ENCODE measurements at places on chromosomes 4 and X.
A peak's percentile ranks its signal among the peaks of the same experiment; 100 is the strongest.

DNA sequence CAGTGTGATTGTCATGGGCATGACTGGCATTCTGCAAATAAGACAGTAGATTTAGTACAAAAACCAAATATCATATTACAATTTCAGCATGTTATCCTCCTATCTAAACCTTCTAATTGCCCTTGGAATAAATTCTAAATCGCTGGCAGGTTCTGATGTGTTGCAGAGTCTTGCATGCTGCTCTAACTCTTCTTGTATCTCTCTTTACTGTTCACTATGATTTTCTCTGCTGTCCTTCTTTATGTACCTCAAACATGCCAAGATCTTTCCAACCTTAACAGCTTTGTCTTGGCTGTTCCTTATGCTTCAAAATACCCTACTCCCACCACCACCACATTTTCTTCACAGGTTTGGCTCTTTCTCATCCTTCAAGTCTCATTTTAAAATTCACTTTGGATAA is 43.0 kb upstream of the KCNIP4 start:
- DNase-seq: no peak

DNA sequence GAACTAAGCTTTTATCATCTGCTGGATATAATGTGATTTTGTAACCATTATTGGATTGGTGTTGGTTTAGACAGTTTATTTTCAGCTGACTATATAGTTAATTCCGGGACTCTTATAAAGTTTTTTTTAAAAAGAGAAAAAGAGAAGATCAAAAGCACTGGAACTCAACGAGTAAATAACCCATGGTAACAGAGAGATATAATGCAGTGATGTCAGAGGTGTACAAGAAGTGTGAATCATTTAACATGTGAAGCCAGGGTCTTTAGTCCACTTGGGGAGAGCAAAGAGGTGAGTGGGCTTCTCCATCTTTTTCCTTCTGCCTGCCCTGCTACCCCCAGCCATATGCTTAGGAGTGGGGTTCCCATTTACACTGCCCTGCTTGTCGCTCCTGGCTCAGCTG is 3.2 kb downstream of the TMEM165 start:
- no peak for DNase-seq

DNA sequence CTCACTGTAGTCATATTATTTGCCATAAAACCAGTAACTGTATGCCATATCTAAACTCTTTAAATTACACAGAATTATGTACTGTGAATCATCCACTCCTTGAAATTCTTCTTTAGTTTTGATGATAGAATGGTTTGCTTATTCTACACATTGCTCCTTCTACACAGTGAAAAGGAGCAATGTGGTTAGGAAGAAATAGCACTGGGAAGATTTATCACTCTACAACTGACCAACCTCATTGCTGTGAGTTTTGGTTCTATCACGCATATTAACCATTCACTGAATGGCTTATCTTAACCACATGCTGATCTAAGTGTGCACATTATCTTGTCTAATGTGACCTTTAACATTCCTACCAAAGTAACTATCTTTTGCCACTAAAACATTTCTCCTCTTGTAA is 415.7 kb upstream of the NDST4 start:
- DNase-seq: no peak

- no peak for DNase-seq
Measured at GRCh38 chrX:20437683-20438082, 171.0 kb upstream of the RPS6KA3 start.

- no peak for DNase-seq
Measured at GRCh38 chr4:158572608-158573007, 50.9 kb downstream of the RXFP1 start.

DNA sequence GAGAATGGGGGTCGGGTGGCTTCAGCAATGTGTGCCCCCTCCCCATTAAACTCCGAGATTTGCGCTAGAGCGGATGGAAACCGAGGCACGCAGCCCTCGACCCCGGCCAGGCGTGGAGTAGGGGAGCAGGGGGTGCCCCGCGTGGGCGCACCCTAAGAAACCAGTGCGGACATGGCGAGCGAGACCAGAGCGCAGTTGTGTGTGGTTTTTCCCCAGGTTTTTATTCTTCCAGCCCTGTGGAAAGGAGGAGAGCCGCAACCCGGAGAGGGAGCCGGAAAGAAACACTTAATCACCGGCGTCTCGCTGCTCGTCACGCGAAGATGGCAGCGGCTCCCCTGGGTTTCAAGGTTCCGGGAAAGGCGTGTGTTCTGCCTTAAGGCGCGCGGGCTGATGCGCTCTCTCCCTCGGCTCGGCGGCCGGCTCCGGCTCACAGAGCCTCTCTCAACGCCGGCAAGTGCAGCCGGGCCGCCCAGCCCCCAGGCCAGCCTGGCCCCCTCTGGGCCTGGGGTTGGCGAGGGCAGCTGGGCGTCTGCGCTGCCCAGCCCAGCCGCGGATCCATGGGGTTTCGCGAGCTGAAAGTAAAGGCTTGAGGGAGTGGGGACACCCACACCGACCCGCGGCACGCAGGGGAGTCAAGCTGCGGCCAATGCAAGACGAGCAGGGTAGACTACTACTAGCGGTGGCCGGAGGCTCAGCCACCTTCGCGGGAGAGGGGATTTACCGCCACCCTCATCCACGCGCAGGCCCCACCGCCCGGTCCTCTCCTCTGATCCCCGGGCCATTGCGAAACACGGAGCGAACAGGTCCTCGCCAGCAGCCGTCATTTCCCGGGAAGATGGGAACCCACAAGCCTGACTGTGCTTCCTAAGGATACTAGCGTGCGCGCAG is 74.0 kb upstream of the BCOR start:
- no peak for DNase-seq

DNA sequence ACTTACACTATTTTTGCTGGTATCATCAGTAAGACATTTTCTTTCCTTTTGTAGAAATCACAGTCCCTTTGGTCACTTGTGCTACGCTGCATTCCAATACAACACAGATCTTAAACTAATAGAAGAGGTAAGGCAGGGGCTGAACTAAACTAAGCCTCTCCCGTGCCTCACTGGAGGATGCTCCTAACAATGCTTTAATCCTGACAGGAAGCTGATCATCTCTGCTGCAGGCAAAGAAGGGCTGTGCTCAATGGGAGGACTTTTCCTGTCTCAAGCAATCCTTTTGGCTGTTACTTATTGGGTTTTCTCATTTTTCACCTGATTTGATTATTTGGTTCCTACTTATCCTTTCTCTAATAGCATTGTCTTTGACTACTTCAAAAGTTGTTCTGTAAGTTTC is 583.1 kb downstream of the INPP4B start:
- DNase-seq: no peak

- peak; percentile 19 for DNase-seq
Measured at GRCh38 chr4:142036795-142037583, 400.6 kb downstream of the IL15 start.

- no peak for DNase-seq
Measured at GRCh38 chrX:21738210-21738949, 19.5 kb downstream of the SMPX start.

DNA sequence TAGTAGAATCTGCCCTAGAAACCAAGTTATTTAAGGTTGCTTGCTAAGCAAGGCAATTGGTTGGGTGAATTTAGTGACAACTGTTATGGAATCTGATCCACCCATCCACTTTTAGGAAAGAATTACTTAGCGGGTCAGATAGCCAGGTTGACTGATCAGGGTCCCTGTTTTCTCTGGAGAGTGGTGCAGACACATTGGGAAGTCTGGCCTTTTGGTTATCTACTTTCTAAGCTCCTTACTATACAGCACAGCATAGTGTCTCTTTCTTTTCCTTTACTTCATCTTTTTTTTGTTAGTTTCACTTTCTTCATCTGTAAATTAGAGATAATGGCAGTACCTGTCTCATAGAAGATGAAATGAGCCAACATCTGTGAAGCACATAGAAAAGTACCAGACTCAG is 7.4 kb downstream of the HERC3 start:
- no peak for DNase-seq

DNA sequence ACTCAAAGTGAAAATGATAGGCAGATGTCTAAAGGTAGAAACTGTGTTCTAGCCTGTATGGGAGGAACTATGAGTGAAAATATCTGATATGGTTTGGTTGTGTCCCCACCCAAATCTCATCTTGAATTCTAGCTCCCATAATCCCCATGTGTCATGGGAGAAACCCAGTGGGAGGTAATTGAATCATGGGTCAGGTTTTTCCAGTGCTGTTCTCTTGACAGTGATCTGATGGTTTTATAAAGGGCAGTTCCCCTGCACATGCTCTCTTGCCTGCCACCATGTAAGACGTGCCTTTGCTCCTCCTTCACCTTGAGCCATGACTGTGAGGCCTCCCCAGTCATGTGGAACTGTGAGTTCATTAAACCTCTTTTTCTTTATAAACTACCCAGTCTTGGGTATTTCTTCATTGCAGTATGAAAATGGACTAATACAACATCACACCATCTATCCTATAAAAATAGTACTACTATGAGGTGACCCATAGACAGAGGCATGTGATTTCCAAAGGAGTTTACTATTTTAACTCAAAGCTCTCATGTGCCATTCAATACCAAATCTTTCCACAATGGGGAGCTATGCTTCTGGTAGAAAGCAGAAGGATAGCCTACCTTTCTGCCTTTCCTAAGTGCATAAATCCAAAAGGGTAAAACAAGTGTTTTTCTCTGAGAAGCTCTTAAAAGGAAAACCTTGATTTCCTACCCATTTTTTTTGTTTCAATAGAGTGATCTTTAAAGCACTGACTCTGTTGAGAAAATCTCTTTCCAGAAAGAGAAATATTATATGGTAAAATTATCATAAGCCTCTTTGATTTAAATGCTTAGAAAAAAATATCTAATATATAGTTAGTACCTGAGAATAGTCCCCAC is 38.8 kb downstream of the SEC31A start:
- peak; percentile 33 for DNase-seq

DNA sequence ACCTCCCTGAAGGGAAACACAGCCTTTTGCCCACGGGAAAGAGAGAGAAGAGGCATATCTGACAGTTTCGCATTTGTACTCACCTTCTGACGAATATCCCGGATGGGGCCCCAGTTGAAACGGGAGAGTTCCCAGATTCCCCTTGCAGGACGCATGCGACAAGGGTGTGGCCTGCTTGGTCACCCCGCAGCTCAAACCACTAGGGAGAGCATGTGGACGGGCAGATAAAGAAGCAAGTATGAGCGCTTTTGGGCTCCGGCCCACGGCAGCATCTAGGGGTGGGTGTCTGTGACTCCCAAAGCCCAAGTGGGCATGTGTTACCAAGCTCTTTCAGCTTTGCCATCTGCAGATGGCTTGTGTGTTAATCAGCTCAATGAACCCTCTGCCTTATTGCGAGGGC is 70.1 kb upstream of the MED14 start:
- DNase-seq: no peak

- no peak for DNase-seq
Measured at GRCh38 chrX:37455381-37455780, 106.2 kb downstream of the PRRG1 start.

- no peak for DNase-seq
Measured at GRCh38 chr4:140980426-140981200, 152.7 kb downstream of the RNF150 start.

GRCh38 chrX:146994163-146994562 is 179.6 kb upstream of the CXorf51A start:
- no peak for DNase-seq

GRCh38 chr4:141036786-141037185 is 96.5 kb downstream of the RNF150 start:
- DNase-seq: no peak

DNA sequence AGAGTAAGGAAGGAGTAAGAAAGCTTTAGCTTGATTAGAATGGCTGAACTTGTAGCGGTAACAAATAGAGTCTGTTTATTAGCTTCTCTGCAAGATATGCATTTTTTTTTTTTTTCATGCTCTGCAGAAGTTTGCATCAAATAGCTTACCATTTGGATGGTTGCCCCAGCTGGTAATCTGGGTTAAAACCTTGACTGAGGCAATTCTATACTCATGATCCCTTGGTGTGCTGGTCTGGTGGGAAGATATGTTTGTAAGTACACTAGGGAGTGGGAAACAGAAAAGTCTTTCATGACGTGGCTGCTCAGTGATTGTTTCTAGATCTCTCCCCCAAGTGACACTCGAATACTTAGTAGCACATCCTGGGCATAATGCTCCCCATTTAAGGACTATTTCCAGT is 32.1 kb downstream of the SEPTIN11 start:
- DNase-seq: no peak

GRCh38 chr4:177271915-177272766 is 37.5 kb upstream of the NEIL3 start:
- no peak for DNase-seq

- no peak for DNase-seq
Measured at GRCh38 chr4:112854420-112854819, 195.0 kb upstream of the ANK2 start.

DNA sequence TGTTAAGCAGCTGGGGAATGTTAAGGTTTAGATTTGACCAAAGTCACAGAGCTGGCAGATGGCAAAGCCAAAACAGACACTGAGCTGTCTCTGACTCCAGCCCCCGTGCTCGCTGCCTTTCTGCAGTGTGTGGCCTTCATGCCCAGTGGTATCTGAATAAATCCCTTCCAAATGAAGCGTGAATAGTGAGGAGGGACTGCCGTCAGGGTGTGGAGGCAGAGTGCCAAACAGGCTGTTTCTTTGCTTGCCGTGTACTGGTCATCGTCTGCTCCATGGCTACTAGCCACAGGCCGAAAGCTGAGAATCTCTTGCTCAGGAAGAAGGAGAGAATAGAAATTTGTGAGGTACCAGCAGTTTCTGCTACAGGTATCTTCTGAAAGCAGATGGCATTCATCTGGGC is 19.7 kb downstream of the PRIMPOL start:
- DNase-seq: no peak

- no peak for DNase-seq
Measured at GRCh38 chr4:185219551-185220344, 10.3 kb downstream of the SNX25 start.

GRCh38 chrX:14843666-14844065 is 29.2 kb downstream of the FANCB start:
- DNase-seq: no peak

GRCh38 chr4:182540496-182540895 is 297.3 kb downstream of the TENM3 start:
- DNase-seq: no peak

GRCh38 chr4:36088542-36088941 is 155.8 kb downstream of the ARAP2 start:
- no peak for DNase-seq

- DNase-seq: no peak
Measured at GRCh38 chr4:55546506-55546755, 278 bp downstream of the CLOCK start.

DNA sequence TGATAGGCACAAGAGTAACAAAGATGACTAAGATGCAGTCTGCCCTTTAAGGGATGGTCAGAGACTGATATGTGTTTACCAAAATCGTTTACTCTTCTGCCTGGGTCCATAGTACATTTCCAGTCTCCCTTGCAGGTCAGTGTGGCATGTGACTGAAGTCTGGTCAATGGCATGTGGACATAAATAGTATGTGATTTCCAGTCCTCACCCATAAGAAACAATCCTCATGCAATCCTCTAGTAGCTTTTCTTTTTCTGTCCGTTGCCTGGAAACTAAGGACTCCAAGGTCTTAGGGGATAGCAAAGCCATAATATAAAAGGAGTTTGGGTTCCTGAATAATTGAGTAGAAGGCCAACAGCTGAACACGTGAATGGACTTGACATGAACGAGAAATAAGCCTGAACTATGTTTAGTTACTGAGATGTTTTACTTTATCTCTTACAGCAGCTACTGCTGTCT is 1.1 kb downstream of the SLC9B2 start:
- peak; percentile 1 for DNase-seq

- no peak for DNase-seq
Measured at GRCh38 chrX:22652596-22652995, 347.2 kb upstream of the DDX53 start.

- no peak for DNase-seq
Measured at GRCh38 chr4:2256781-2257191, 5.1 kb downstream of the MXD4 start.
